ENCODE measurements at places on chromosomes 4 and X.

GRCh38 chr4:125313989-125314667 is 627 bp upstream of the FAT4 start:
- DNase-seq: peak; percentile 14

GRCh38 chr4:105122350-105122749 is 24.3 kb upstream of the TET2 start:
- DNase-seq: peak; percentile 57

DNA sequence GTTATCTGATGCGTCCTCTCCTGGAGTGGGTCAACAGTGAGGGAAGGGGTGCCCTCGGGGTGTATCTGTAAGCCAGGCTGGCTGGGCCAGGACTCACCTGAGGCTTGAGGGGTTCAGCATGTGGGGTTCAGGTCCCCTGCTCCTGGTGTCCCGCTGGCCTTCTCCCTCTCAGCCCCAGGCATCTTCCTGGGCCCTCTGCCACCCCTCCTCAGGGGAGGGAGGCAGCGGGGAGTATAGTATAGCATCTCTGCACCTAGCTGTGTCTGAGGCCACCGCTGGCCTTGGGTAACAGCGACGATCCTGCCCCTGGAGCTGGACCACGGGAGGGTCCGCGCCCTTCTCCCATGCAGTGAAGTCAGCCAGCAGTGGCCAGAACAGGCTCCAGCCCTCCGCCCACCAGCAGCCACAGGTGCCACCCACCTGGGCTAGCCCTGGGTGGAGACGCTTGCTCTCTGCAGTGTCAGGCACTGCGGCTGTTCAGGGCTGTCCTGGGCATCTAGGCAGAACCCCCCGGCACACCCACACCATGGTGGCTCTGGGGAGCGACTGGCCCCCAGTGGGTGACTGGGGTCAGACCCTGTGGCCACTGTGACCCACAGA is 110.7 kb upstream of the NKX1-1 start:
- DNase-seq: no peak

- DNase-seq: no peak
Observed at GRCh38 chr4:8189551-8190466, 9.3 kb upstream of the SH3TC1 start.

DNA sequence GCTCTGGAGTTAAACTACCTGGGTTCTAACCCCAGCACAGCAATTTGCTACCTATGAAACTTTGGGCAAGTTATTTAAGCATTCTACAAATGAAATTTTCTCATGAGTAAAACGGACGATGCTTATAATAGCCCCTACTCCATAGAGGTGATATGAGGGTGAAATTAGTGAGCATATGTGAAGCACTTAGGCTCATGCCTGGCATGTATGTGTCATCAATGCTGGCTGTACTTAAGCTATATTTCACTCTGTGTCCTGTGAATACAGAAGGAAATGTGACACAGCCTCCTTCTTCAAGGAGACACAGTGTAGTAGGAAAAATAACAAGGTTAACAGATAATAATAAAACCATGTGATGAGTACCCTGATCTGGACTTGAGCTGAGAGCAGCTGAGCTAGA is 20.4 kb upstream of the FMR1NB start:
- no peak for DNase-seq

- peak; percentile 87 for DNase-seq
Observed at GRCh38 chrX:16160729-16161128, 6.6 kb upstream of the MAGEB17 start.

DNA sequence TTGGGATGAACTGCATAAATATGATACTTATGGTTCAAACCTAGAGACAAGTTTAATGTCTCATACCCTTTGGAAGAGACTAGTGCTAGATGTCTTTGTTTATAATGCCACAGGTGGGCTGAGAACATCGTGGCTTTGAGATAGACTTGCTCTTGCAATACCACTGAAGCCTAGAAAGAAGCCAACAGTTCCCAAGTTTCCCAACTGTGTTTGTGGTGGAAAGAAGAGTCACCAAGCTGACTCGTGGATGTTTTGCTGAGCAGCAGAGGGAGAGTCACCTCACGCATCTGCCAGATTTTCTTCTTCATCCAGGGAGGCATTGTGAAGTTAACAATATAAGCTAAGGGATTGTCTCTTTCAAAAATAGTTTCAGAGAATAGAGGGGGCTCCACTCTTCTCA is 1076.2 kb downstream of the C4orf33 start:
- DNase-seq: peak; percentile 4

- DNase-seq: no peak
Observed at GRCh38 chr4:14379183-14379582, 623.1 kb upstream of the CPEB2 start.

DNA sequence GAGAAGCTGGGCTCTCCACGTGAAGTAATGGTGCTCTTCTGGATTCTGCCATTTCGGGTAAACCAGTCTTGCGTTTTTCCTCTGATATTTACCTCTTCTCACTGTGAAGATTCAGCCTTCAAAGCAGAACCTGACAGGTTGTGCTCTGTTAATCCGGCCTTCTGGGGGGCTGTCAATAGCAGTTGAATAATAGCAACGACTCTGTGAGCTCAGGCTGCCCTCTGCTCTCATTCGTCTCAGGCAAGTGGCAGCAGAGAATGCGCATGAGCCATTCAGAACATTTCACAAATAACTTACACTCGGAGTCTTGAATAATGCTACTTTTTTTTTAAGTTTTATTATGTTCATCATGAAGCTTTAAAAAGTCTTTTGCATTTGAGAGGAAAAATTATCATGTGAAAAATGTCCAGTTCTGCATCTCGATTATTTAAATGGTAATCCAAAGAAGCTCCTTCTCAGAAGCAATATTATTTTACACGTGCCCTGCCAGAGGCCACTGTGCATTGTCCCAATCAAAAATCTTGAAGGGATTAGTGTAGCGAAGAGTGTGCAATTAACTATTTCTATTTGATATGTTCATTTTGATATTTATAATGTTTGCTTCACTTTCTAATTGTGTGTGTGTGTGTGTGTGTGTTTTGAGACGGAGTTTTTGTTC is 354.2 kb upstream of the FAT1 start:
- no peak for DNase-seq

DNA sequence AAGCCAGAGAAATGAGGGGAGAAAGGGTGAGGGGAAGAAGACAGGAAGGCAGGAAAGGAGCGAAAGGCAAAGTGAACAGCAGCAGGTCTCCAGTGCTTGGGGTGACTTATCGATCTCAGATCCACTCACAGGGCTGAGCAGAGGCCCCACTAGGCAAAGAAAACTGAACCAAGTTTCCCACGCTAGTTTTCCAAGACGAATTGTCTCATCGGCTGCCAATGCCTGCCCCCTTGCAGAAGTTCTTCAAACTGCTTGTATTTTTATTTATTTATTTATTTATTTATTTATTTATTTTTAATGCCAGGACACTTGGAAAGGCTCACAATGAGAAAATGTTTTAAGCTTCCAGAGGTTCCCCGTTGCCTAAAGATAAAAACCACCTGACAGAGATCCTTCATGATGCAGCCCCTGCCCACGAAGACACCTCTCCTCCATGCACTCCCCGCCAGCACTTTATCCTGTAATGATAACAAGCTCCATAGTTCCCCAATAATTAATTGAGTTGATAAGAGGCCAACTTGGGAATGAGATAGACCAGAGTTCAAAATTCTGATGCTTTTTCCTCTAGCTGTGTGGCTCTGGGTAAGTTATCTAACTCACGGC is 43.2 kb downstream of the QDPR start:
- peak; percentile 56 for DNase-seq

- DNase-seq: no peak
Observed at GRCh38 chrX:67700602-67701001, 156.8 kb downstream of the AR start.

DNA sequence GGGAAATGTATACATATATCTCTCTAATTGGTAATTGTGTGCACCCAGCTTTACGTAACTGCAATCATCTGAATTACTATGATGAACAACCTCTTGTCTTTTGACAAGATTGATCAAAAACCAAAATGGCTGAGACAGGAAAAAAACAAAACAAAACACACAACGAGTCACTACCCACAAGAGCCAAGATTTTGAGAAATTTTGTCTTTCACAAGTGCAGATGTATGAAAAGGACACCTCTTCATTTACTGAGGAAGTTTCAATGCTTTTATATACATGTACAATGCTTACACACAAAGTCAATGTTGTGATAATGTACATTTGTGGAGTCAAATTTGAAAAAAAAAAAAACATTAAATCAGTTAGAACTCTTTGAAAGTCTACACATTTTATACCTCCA is 224.6 kb downstream of the SCFD2 start:
- no peak for DNase-seq

- peak; percentile 65 for DNase-seq
Observed at GRCh38 chrX:153875391-153876111, 10.4 kb downstream of the L1CAM start.

DNA sequence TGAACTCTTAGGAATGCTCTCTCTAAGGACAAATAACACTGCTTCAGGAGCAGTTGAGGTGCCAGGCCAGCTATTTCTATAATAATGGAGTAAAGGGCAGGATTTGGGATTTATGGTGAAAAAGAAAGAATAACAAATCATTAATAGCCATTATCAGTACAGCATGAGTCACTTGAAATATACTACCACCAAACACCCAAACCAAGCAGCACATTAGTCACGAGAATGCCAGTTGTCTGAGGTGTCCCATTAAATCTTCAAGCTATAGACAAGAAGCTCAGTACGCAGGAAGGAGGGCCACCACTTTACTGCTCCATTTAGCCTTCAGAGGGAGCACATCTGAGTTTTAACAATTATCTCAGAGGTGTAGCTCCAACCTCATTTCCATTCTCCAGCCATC is 106.8 kb upstream of the MAGEA10 start:
- DNase-seq: peak; percentile 41

DNA sequence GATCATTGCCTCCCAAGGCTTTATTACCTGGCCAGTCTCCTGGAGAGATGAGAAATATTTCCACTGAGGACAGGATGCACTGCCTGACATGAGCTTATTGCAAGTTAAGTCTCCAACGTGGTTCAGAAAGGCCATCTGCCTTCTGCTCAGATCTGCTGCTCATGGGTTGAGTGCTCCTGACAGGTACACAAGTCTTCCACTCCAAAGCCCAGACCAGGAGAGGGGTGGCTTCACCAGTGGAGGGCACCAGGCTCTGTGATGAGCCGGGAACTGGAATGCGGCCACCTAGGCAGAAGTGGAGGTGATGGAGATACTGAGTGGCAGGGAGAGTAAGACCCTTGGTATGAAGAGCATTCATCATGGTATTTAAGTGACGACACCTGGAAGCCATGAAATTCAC is 79.5 kb upstream of the IRF2 start:
- no peak for DNase-seq

DNA sequence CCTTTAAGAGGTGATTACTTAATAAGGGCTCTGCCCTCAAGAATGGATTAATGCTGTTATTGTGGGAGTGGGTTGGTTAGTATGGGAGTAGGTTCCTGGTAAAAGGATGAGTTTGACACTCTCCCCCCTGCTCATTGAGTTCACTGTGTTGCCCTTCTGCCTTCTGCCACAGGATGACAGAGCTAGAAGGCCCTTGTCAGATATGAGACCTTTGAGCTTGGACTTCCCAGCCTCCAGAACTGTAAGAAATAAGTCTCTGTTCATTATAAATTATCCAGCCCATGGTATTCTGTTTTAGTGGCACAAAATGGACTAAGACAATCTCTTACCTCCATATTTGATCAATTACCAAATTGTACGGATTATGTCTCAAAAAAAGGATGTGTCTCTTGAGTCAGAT is 114.3 kb upstream of the NAP1L5 start:
- DNase-seq: no peak

GRCh38 chr4:169620880-169621248 is 486 bp downstream of the CLCN3 start:
- peak; percentile 51 for DNase-seq

GRCh38 chr4:91963486-91963885 is 340.3 kb upstream of the GRID2 start:
- peak; percentile 4 for DNase-seq

DNA sequence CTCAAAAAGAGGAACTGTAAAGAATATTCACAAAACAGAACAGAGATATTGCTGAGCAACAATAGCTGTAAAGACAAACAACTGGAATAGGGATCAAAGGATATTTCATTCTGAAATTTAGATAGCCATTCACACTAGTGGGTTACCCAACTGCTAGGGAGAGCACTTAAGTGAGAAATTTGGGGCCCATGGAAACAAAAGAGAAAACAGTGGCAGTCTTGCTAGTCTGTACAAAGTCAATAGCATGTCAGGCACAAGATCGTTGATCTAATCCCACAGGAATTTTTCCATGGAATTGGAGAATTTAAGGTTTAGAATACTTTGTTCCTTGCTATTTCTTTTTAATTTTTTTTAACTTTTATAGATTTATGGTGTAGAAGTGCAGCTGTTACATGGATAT is 467.0 kb downstream of the PCDH18 start:
- peak; percentile 50 for DNase-seq

DNA sequence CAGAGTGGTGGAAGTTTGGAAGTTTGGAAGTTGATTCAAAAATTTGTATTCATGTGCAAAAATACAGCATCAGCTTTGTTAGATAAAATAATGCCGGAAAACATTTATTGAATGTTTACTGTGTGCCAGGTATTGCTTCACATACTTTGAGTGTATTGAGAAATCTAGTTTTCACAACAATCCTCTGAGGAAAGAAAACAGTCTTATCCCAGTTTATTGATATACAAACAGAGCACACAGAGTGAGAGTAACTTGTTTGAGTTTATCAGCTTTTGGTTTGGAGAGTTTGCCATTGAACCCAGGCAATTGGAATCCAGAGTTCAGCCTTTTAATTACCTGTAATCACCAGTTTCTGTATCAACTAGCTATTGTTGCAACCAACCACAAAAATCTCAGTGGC is 127.2 kb upstream of the RPS6KA3 start:
- DNase-seq: no peak

Data from astrocyte of the hippocampus (primary cell).